ENCODE measurements at places on chromosomes 2 and 18. TPM values are rescaled to one million over a fixed set of nuclear protein-coding genes. Genes with fewer than 3 reads are reported as not detected.

CHRND gene
- 83.7 TPM for total RNA-seq

SCN3A gene
- total RNA-seq: 0.35 TPM

DNA sequence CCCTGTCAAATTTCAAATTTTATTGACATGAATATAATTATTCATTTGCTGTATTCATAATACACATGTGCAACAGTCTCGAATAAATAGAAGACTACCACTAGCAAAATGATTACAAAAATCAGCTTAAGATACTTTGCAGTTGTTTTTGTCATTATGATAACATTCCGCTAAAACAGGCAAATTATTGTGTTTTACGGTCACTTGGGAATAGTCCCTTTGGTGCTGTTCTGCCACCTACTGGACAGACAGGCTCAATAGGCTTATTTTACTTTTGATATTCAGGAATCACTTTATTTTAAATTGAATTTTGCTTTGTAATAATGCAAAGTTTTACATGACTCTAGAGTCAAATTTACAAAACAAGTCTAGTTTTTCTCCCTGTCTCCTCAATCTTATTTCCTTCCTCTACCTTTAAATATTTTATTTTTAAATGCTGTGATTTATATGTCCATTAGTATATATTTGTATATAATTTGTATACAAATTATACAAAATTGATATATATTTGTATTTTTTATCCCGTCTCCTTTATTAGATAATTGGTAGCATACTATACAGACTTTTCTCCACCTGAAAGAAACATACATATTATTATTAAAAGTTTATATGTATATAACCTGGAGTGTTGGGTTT lies 456.3 kb downstream of the DLGAP1 start:
- H3K27ac ChIP-seq: no peak overlapping the region
- H3K36me3 ChIP-seq: no peaks in the 10 kb centered on the region
- H3K27me3 ChIP-seq: no peaks in the 10 kb centered on the region
- H3K4me3 ChIP-seq: no peak overlapping the region
- no peaks in the 10 kb centered on the region for H3K4me1 ChIP-seq

- H3K27me3 ChIP-seq: no peaks in the 10 kb centered on the region
- H3K36me3 ChIP-seq: no peaks in the 10 kb centered on the region
Measured at GRCh38 chr2:61647044-61647443, 108.9 kb upstream of the XPO1 start.

DNA sequence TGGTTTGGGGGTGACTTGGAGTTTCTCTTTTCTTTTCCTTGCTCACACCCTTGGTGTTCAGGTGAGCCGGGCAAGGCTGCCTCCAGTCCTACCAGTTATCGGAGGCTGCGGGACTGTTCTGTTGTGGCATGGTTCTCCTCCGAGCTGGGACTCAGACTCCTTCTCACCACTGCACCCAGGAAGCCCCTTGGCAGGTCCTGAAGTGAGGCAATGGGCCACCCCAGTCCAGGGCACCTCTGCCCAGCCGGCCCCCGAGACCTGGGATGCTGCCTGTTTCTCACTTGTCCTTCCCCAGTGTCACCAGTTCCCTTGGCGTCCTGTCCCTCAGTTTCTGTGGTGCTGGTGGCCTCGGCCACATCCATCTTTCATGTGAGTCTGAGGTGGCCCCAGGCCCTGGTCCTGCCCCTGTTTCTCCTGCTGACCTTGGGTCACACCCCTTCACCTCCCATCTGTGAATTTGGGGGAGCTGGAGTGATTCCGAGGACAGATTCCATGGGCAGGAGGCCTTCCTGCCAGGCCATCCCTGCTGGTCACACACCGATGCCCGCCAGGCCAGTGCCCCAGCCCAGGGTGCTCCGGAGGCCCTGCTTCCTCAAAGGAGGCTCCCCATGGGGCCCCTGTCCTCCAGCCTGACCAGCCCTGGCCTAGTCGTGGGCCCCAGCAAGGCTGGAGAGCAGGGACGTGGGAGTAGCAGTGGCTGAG lies 6.6 kb upstream of the KLHL30 start:
- DNase-seq: no peak
- H3K36me3 ChIP-seq: no peaks in the 10 kb centered on the region
- H3K4me3 ChIP-seq: no peak overlapping the region
- no peak overlapping the region for H3K27ac ChIP-seq
- H3K4me1 ChIP-seq: peaks cover 51% of the 10 kb centered on the region

Data from muscle of leg (tissue), 16 donors.